ENCODE measurements at places on chromosomes 11 and 22.
A peak's percentile ranks its signal among the peaks of the same experiment; 100 is the strongest.

GRCh38 chr22:39117585-39118191, 20.6 kb downstream of the APOBEC3H start:
- DNase-seq = no peak

DNA sequence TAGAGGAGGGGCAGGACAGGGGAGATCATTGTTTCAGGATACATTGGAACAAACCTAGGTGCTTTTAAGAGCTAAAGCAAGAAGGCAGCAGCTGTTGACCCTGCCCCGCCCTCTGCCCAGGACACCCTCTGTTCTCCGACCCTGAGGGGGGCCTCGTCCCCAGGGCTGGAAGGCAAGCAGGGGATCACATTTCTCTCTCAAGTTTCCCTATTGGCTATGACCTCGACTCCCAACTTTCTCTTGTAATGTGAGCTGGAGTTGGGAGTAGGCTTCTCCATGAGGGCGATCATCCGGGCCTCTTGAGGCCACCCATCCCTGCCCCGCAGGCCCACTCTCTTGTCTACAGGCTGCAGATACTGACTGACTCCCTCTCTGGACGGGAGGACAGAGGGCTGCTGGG, 37.7 kb downstream of the DSCAML1 start:
- no peak for DNase-seq

DNA sequence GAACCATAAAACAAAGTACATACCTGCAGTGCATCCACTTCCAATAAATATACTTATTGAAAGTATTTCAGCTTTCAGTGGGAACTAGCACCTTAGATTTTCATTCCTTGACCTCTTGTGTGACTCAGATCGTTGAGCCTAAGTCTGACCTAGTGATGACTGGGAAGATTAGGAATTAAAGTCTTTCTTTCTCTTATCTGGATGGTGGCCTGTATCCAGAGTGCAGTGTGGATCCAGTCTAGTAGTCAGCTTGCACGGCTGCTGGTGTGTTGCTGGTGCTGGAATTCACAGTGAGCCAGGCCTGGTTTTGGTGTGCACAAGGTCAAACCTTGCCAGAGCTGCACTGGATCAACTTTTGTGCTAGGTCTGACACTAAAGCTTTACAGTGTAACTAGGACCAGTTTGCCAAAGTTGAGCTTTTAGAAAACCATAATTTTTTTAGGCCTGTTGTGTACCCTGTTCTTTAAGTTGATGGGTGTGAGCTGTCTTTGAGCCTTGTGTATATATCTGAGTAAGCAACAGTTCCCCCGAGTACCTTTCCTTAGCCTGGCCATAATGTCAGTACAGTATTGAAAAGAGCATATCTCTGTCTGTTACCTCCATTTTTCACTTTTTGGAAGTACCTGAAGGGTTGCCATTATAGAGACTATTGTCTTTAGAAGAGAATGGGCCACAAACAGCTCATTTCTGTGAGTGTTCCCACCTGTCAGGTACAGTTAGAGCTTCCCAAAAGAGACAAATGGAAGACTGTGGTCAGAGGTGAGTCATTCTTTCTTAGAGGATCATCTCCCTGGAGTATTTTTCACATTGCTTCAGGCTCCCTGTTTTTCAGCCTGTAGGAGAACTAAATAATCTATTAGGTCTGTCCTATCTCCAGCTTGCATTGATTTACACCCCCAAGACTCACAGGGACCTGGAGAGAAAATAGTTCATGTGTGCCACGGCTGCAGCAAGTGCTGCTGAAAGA, 89.8 kb downstream of the ALX4 start:
- DNase-seq = no peak

DNA sequence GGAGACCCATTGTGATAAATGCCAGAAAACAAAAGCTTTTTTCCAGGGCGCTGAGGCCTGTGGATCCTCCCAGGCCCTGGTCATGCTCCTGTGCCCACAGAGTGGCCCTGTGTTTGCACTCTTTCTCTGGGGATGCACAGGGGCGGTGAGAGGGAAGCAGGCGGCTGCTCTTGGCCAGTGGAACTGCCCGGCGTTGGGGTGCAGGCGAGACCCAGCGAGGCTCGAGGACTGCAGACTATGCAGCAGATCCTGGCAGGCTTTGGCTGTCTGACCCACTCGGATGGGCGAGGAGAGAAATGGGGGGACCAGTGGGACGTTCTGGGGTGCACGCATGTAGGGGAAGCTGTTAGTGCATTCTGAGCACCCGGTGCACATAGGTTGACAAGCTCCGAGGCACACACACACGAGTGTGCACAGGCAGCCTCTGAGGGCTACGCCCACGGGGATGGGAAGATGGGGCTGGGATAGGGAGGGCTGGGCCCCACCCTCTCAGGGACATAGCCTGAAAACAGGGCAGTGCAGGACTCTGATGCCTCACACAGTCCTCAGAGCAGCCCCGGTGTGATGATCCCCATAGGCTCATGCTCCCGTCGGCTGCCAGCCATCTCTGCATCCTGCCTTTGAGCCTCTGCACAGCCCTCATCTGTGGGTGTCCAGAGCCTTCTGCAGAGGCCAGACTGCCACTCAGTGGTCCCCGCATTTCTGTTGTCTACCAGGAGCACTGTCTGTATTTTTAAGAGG, 1233.5 kb downstream of the BRD1 start:
- DNase-seq = peak; percentile 27

DNA sequence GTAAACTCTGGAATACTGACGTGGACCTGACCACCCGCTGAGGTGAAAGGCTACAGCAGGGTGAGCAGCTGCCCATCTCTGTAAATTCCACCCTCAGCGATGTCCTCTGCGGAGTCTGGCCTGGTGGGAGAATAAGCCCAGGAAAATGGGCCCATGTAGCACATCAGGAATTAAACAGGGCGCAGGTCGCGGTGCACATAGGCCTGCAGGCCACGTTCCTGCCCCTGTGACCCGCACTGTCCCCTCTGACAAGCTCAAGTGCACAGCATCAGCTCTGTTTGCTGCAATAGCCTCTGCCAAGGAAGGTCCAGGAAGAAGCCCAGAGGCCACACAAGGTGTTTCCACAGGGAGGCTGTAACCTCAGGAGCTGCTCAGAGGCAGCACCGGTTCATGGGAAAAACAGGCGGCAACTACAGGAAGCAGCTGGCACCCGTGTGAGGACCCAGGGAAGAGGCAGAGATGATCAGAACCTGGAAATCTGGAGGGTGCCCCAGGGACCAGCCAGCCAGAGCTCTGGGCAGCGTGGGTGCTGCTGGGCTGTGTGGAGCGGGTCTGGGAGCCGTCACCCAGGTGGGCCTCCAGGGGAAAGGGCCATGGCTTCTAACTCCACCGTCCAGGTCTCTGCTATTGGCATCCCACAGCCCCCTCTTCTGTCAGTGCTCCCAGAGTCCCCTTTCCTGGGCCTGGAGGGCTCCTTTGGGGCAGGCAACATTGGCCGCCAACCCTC, 808 bp upstream of the IFITM2 start:
- peak; percentile 39 for DNase-seq

- DNase-seq = no peak
These were observed 12.1 kb upstream of the RAC2 start for GRCh38 chr22:37256075-37256726.

DNA sequence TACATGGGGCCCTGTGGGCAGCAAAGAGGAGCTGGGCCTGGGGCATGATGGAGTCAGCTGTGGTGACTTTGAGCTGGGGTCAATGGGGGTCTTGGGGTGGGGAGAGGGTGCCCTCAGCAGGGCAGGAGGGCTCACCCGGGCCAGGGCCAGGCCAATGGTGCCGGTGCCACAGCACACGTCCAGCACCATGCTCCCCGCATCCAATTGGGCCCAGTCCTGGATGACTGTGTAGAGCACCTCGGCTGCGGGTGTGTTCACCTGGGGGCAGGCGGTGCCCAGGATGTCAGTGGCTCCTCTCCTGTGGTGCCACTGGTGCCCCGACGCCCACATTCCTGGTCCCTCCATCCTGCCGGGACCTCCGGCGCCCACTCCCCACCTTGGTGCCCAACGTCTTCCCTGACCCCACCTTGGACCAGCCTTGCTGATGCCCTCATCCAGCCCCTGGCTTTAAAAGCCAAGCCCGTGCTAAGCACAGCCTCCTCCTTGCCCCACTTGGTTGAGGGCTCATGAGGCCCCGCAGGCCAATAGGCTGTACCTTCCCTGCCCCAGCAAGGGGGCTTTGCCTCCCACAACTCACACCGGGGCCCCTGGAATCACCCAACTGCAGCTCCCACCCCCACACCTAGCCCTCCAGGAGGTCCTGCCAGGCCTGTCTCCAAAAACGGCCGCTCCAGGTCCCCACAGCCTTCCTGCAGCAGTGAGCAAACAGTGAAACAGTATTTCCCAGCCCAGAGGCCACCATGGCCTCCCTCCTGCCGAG, 2.2 kb upstream of the RANBP1 start:
- peak; percentile 36 for DNase-seq

GRCh38 chr11:73464347-73464746, 88.1 kb downstream of the RELT start:
- DNase-seq = no peak

DNA sequence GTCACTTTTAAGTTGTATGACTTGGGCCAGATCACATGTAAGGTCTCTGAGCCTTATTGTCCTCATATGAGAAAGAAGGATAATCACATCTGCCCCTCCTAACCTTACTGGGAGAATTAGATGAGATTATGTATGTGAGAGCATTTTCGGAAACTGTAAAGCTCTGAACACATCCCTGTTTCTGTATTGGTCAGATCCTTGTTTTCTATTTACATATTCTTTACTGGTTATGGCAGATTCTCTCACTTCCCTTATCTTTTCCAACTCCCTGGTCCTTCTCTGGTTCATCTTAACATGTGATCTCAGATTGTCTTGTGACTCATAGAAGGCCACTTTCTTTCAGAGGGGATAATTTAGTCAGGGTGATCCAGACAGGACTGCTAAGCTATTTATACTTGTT, 41.8 kb downstream of the CCDC81 start:
- no peak for DNase-seq

DNA sequence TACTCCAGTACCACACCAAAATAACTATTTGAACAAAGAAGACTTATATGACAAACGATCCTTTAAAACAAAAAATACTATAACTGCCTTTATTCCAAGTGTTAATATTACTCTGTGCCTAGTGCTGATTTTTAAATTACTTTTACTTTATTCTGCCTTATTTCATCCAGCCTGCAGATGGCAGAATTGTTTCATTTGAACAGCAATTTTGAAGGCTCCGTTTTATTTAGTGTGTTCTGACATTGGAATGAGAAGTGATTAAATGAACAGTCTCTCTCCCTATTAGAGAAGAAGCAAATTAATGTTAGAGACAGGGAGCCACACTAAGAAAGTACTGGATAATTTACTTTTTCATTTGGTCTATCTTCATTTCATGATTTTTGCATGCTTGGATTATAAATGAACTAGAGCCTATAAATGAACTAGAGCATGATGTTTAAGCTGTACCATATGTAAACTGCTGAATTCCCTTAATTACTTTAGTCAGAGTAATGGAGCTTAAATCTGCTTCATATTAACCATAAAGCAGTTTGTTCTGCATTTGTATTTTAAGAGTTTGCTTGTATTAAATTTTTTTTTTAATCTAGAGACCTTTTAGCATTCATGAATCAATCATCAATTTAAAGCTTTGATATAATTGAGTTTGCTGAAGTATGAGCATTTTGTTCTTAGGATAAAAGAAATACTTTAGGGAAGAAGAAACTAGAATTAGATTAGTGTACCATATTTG, 9.8 kb downstream of the PDHX start:
- DNase-seq = no peak

DNA sequence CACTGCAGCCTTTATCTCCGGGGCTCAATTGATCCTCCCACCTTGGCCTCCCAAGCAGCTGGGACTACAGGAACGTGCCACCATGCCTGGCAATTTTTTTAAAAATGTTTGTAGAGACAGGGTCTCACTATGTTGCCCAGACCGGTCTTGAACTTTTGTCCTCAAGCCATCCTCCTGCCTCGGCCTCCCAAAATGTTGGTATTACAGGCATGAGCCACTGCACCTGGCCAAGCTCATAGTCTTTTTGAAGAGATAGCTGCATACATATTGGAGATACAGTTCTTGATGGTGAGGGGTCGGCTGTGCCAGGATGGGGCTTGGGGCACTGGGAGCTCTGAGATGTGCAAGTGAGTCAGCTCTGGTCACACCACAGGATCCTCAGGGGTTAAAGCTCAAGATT, 53.2 kb downstream of the CHRDL2 start:
- no peak for DNase-seq

DNA sequence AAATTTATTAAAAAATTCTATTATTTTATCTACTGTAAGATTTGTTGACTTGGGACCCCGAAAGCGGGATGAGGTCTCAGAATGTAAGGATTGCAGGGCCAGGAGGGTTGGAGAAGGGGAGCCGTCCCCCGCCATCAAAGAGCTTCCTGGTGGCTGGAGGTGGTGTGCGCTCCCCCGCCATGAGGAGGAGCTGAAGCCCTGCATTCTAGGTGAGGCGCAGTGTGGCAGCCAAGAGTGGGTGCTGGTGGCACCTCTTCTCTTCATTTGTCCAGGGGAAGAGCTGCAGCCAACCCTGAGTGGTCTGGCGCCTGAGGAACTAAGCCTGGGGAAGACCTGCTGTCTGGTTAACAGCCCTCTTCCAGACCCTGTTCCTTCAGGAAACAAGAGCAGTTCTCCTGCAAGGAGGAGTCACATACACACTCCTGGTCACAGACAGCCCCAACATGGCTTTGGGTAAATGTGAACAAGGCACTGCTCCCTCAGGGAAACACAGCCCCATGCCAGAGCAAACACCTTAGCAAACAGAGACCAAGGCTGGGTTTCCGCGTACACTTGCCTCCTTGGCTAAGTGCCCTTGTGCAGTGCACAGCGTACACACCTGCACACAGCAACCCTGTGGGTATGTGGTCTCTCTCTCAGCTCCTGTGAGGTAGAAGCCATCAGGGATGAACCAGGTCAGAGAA, 17.3 kb downstream of the RTN4RL2 start:
- DNase-seq = no peak

DNA sequence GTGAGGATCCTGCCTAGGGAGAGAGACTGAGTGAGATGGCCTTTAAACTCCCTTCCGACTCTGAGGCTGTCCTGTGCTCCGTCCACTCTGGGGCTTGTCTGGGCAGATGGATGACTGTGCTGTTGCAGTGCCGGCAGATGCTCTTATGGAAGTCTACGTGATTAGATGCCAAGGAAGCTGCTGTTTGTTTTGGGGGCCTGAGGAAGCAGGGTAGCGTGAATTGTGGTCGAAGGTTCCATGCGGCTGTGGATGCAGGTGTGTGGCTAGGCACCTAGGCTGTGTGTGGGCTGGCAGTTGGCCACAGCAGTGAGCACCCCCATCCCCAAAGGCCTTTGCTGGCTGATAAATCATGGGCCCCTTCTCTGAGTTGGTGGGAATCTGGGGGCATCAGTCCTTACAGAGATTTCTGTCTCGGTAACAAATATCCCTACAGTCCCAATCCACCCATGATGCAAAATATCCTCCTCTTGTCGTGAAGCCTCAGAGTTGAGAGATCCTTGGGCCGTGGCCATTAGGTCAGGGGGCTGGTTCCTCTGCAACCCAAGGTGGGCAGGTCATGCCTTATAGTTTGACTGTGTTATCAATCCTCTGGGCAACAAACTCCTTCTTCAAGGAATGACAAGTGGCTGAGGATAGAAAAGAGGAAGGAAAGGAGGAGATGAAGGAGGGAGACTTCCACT, 31.2 kb downstream of the AMPD3 start:
- DNase-seq = no peak

- no peak for DNase-seq
These were observed 429.3 kb upstream of the FAT3 start for GRCh38 chr11:91795139-91795887.
